Hematopoietic multipotent progenitor cell (in vitro differentiated cells): ENCODE measurements at places on chromosomes 1 and 21. TPM values are rescaled to one million over a fixed set of nuclear protein-coding genes. Genes with fewer than 3 reads are reported as not detected.

GRCh38 chr1:176705585-176705984 lies 242.6 kb downstream of the PAPPA2 start:
- no peak for DNase-seq

- peak; percentile 55 for DNase-seq
Observed at GRCh38 chr1:11740258-11741192, 4.6 kb downstream of the AGTRAP start.

DNA sequence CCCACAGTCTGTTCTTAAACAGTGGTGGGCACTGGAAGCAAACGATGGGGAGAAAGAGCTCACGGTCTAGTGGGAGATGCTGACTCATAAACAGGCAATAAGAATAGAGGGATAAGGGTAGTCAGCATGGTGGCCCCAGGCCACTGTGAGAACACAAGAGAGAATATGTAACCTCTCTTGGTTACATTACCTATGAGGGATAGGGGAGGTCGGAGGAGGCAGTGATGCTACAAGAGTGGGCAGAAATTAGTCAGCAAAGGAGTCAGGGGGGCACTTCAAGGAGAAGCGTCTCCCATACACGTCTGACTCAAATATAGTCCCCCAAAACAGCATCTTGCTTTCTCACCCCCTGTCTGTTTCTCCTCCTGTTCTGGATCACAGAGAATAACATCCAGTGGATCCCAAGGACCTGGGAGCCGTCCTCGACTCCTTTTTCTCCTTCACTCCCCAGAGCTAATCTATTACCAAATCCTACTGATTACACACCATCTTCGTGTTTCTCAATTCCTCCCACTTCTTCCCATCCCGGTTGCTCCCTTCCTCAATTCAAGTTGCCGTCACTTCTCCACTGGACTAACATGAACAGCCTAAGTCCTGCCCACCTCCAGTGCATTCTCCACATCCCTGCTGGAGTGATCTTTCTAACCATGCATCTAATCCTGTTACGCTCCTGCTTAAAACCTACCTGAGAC lies 2.1 kb downstream of the SLAMF8 start:
- no peak for DNase-seq

DNA sequence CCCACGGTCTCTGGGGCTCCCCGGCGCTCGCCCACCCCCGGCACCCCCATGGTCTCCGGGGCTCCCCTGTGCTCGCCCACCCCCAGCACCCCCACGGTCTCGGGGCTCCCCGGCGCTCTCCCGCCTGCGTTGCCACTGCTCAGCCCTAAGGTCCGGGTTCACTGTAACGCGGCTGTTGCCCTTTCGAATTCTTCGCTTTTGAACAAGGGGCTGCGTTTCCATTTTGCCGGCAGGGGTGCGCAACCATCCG lies 5.2 kb upstream of the FTCD start:
- DNase-seq: no peak

Gene OR2AK2
- 3.2 TPM for total RNA-seq

- DNase-seq: no peak
Observed at GRCh38 chr1:182718311-182718710, 33.9 kb upstream of the RGS8 start.

- no peak for DNase-seq
Observed at GRCh38 chr1:29322861-29323585, 86.7 kb downstream of the PTPRU start.

Gene MCOLN2
- 1.1 TPM for total RNA-seq

Gene OTUD7B
- total RNA-seq: 0.54 TPM

DNA sequence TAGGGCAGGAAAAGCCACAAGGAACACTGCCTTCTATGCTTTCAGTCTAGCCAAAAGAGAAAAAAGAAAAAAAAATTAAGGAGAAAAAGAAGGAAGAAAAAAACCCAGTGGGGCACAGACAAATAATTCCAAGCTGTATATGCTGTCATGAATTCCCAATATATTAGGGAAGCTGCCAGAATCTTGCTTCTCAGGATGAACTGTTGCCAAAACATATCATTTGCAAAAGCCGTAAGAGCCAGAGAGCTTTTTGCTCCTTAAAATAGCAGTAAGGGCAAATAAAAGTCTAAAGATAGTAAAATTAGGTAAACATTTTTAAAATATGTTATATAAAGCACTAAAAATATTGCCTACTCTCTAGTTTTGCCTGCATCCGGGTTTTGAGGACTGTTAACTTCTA lies 52.1 kb downstream of the PGM1 start:
- no peak for DNase-seq

GRCh38 chr1:33358114-33358794 lies 37.4 kb upstream of the A3GALT2 start:
- DNase-seq: no peak

Gene NPL
- total RNA-seq: 1.1 TPM

Gene CYP4A22
- under 0.01 TPM for total RNA-seq

DNA sequence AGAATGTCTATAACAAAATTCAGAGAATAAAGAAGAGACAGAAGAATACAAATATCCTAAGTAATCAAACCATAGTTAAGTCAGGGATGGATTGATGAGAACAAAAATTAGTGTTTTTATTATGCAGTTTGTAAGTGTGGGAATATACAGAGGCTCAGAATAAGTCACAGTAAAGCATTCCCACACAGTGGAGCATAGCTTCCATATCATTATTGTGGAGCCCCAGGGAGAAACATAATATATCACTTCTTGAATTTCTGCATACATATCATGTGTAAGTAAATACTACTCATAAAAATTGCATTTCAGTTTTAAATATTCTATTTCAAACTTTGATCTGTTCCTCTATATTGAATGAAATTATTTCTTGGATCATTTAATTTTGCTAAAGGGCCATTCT lies 790.4 kb downstream of the PLA2G4A start:
- no peak for DNase-seq

Gene THEM5
- total RNA-seq: not detected

- no peak for DNase-seq
Observed at GRCh38 chr1:192395211-192395610, 78.4 kb downstream of the RGS21 start.

Gene GPX7
- total RNA-seq: 92.1 TPM

- DNase-seq: no peak
Observed at GRCh38 chr1:117147341-117147831, 25.8 kb upstream of the TRIM45 start.

Gene DNALI1
- 0.54 TPM for total RNA-seq

DNA sequence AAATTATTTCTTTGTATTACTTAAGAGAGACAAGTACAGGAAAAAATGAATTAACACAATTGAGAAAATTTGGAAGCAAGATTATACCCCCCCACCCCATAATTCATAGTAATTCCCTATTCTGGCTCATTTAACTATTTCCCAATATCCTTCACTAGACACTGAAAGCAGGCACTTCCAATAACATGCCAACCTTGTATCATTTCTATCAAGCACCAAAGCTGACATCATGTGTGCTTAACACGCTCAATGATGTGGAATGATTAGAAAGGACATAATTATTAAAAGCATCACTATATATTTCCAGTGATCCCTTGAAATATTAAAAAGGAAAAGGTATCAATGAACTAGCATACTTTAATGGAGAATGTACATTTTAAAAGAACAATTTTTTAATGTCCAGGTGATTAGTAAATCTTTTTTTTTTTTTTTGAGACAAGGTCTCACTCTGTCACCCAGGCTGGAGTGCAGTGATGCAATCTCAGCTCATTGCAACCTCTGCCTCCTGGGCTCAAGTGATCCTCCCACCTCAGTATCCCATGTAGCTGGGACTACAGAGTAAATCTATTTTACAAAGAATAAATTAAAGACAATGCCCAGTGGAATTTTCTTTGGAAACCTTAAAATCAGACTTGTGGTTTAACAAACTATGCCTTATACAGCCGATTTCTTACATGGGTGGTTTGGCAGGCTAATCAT lies 443.9 kb downstream of the DSCAM start:
- DNase-seq: no peak

DNA sequence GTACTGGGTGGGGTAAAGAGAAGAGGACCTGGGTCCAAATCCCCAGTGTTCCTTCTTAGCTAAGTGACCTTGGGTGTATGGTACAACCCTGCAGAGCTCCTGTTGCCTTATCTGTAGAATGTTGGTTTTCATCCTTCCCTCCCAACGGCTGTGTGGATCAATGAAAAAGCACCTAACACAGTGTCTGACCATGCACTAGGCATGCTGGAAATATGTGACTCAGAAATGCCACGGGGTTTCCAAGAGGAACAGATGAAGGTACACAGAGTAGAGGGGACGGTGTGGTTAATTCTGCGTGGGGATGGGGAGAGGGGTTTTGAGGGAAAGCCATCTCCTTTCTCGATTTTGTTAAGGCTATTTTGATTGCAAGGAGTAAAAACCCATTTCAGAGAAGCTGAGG lies 8.6 kb downstream of the NIPAL3 start:
- DNase-seq: no peak

DNA sequence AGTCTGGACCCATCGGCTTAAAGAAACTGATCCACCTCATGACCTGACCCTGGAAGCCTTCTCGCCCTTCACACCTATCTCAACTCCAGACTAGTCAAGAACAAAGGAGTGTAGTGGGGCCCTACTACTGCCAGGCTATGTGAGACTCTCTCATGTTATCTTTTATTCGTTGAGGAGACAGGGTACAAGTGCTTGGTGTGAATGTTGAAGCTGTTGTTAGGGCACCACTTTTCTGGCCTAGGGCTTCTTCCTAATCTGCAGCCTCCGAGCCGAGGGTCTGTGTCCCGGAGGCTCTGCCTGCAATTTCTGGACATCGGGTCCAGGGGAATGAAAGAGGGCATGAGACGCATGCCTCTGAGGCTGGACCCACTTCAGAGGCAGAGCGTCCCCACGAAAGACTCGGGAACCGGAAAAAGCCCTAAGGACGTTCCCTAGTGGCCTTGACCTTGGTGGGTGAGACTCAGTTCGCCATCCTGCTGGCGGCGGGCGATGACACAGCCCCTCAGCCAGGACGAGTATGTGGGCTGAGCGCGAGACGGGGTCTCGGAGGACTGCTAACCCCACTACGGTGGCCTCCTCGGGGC lies 671 bp downstream of the DNAJC11 start:
- no peak for DNase-seq

Gene FRRS1
- 4.3 TPM for total RNA-seq

DNA sequence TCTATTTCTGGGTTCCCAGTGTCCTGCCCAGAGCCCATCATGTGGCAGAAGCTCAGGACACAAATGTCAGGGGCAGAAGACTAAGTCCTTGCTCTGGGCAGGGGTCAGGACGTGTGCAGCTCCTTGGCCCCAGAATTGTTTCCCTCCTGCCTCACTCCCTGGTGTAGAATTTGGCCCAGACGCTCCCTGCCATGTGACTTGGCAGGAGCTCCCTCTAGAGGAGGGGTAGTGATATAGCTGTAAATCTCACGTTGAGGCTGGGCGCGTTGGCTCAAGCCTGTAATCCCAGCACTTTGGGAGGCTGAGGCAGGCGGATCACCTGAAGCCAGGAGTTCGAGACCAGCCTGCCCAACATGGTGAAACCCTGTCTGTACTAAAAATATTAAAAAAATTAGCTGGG lies 91.2 kb downstream of the UBIAD1 start:
- DNase-seq: peak; percentile 67

DNA sequence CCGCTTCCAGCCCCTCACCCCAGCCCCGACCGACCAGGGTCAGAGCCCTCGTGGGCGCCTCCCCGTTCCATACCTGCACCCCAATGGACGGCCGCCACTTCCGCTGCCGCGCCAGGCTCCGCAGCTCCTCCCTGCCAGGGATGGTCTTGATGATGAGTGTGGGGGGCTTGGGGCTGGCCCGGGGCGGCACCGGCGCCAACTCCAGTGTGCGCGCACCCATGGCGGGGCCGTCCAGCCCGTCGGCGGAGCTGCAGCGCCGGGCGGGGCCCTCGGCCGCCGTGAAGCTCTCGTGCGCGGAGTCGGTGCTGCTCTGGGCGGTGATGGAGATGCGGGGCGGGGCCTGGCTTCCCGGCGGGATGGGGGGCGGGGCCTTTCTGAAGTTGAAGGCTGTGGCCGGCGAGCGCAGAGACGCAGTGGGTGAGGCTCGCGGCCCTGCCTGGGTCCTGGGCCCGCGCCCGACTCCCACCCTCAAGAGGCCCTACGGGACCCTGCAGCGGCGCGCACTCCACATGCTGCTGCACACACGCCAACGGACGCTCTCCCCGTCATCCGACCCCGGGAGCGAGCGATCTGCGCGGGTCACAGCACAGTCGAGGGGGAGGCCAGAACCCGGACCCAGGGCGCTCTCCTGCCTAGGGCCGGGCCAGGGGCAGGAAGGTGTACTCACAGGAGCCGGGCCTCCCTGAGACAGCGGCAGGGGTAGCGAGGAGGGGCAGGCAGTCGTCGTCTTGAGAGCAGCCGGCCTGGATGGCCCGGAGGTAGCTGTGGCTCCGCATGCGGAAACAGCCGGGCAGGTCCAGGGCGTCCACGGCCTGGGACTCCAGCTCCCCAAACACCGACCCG lies 26.1 kb upstream of the SMIM12 start:
- DNase-seq: no peak

GRCh38 chr1:7376676-7377075 lies 394.4 kb upstream of the VAMP3 start:
- no peak for DNase-seq

GRCh38 chr1:47805018-47805417 lies 192.2 kb downstream of the TRABD2B start:
- DNase-seq: no peak

Gene GNAT2
- total RNA-seq: 0.27 TPM

- DNase-seq: no peak
Observed at GRCh38 chr1:45507195-45507594, 7.1 kb downstream of the MMACHC start.

GRCh38 chr1:24609949-24610517 lies 33.1 kb upstream of the SRRM1 start:
- no peak for DNase-seq

DNA sequence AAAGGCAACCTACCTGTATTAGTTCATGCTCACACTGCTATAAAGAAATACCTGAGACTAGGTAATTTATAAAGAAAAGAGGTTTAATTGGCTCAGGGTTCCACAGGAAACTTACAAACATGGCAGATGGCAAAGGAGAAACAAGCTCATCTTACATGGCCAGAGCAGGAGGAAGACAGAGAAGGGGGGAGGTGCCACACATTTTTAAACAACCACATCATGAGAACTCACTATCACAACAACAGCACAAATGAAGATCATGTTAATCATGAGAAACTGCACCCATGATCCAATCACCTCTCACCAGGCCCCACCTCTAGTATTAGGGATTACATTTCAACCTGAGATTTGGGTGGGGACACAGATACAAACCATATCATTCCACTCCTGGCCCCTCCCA lies 90.6 kb upstream of the KCTD3 start:
- DNase-seq: no peak

DNA sequence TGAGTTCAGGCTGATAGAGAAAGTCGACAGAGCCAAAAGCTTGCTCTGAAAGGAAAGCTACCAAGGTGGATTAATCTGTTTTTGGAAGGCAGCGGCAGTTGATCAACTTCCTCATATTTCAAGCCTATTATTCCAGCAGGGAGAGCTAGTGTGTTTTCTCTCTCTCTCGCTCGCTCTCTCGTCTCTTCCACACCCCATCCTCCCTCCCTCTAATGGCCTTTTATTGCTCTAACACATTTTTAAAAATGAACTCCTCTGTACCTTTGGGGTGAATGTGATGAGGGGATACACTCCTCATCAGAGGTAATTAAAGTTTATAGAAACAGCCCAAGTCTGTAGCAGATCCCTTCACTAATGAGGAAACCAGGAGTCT lies 126.4 kb downstream of the CLIC6 start:
- no peak for DNase-seq

Gene KLHDC9
- 2.4 TPM for total RNA-seq

Gene LRRIQ3
- total RNA-seq: 0.27 TPM
